Adipocyte (in vitro differentiated cells): ENCODE measurements at places on chromosomes 7 and 10.

DNA sequence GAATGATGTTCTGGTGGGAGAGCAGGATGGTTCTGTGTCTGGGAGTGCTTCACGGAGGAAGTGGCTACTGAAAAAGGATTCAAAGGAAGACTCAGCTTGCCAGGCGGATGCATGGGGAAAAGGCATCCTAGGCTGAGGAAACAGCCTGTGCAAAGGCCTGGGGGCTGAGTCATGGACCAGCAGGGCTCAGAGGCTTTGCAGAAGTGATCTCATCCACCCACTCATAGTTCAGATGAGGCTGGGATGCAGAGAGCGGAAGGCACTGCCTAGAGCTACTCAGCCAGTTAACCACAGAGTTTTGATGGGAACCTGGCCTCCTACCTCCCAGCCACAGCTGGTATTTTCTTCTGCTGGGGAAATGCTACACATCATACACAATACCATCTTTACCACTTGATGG lies 15.8 kb upstream of the ADAMTS14 start:
- peak; percentile 92 for DNase-seq

- no peak for DNase-seq
Measured at GRCh38 chr10:121832647-121833046, 95.2 kb downstream of the ATE1 start.

GRCh38 chr10:119451300-119451896 lies 91.1 kb downstream of the RGS10 start:
- no peak for DNase-seq

- DNase-seq, result no peak
Measured at GRCh38 chr7:82172017-82172416, 271.6 kb downstream of the CACNA2D1 start.

GRCh38 chr10:17410907-17411306 lies 43.5 kb downstream of the ST8SIA6 start:
- DNase-seq, result no peak

DNA sequence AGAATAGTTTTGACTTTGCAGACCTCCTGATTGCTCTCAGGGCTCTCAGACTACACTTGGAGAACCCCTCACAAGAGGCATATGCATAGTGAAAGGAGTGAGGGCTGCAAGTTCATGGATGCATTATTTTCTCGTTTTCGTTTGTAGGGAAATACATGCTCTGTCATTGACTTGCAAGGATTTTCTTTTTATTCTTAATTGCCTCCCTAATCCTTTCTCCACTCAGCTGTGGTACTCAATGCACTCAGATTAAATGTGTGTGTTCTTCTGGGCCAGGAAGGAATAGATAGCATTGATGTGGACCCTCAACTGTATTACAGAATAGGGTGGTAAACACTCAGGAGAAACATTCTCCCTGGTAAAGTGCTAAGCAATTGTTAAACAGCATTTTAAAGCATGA lies 188.7 kb downstream of the CACNB2 start:
- no peak for DNase-seq

GRCh38 chr10:7634142-7634894 lies 32.4 kb downstream of the ITIH5 start:
- no peak for DNase-seq

- no peak for DNase-seq
Measured at GRCh38 chr10:76035206-76036110, 604.0 kb downstream of the LRMDA start.

GRCh38 chr7:121046893-121047468 lies 58.5 kb downstream of the CPED1 start:
- DNase-seq, result no peak

- DNase-seq, result no peak
Measured at GRCh38 chr7:157523371-157523765, 186.6 kb downstream of the DNAJB6 start.

- DNase-seq, result no peak
Measured at GRCh38 chr10:79923145-79923544, 25.8 kb downstream of the SFTPD start.

GRCh38 chr7:121395494-121395960 lies 581 bp downstream of the FAM3C start:
- DNase-seq, result peak; percentile 48
